ENCODE measurements at places on chromosomes 4 and X.

DNA sequence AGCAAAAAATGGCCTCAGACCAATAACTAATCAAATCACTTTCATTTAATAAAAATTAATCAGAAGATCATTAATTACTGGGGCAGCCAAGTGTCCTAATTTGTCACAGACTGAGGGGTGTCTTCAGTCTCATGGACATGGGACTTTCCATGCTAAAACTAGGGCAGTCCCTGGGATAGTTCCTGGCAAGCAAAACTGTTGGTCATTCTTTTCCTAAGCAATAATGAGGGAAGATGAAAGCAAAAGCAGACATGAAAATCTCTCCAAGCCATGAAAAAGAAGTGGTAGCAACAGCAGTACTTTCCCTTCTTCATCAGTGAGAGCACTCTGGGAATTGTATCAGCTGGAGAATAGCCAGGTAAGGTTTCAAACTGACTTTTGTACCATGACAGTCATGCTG lies 3.7 kb upstream of the ANTXR2 start:
- DNase-seq: no peak

DNA sequence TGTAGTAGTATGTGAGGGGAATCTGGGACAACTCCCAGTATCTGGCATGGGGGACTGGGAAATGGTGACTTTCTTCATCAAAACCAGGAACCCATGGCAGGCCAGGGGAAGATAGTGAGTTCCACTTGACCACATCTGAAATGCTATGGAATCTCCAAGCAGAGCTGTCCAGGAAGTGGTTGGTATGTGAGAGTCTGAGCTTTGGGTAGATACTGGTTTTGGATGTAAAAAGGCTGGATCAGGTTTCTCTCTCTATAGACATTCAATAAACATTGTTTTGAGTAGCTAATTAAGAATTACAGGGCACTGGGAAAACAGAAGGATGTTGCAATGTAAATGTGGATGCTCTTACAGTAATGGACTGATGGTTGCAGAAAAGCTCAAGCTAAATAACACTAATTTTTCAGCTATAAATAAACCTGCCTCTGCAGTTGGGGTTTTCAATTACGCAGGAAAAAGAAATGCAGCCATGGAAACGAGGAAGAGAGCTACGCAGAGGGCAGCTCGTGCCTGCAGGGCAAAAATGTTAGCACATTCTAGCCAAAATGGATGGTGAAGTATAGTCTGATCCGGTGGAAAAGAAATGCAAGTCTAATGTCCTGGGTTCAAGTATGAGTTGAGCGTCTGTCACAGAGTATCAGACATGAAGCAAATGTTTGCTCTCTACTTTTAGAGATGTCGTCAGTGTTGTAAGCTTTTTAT lies 13.4 kb upstream of the CHRNA9 start:
- peak; percentile 88 for DNase-seq

DNA sequence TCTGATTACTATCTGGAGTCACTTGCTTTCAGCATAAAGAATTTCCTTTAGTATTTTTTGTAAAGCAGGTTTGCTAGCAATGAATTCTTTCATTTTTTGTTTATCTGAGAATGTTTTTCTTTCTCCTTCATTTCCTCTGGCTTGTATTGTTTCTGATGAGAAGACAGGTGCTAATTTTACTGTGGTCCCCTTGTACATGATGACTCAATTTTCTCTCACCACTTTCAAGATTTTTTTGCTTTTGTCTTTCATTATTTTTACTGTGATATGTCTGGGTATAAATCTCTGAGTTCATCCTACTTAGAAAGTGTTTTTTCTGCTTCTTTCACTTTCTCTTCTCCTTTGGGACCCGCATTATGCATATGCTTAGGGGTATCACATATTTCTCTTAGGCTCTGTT lies 62.6 kb downstream of the PKD2 start:
- DNase-seq: no peak

DNA sequence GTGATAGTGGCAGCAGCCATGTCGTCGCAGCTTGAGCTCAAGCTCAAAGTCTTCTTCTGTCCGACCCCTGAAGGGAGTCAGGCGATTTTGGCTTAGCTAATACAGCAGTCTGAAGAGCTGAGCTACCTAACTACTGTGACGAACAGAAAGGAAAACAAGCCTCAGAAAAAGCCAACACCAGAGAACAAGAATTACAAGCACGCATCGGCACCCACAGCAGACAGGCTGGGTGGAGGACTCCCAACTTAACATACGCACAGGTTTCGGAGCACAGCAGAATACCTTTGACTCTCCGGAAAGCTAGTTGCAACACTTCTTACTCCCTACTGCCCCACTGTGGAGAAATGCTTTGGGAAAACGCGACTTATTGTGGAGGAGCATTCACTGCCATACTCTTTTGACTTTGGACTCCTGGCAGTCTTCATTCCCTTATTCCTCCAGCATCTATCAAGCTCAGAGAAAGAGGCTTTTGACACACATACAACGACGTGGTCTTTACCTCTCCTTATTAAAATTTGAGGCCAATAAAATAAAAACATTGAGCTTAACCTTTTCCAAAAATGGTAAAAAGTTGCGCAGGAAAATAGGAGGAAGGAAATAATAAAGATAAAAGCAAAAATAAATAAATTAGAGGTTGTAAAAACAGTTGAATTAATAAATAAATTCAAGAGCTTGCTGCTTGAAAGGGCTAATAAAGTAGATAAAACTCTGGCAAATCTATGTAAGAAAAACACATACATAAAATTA lies 41.3 kb upstream of the GPC3 start:
- peak; percentile 42 for DNase-seq

DNA sequence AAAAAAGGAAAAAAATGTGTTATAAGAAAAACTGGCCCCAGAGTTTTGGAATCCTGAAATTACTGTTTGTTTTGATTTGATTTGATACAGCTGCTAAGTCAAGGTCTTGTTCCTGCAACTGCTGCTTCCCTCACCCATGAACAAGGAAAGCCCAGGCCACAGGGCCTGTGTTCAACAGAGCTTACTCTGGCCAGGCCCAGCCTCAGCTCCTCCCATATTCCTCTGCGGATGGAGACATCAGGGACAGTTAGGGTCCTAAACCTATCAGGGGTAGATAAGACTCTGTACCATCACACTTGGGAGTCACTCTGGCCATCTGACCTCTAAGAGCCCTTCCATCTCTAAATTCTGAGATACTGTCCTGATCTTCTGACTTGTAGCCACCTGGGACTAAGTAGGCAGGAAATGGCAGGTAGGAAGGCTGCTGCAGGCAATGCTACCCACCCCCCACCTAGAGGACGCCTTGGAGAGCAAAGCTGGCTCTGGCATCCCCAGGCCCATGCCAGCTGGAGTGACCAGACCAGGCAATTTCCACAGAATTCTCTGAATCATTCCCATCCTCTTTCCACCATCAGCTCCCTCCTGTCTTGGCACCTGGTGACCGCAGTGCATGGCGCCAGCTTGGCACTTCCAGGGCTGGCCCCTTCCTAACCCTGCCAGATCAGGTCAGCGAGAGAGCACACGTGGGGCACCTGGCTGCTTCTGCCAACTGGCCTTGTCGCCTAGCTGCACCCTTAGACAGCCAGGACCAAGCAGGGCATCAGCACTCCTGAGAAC lies 58.0 kb upstream of the TMEM33 start:
- DNase-seq: no peak

GRCh38 chrX:132877954-132878536 lies 80.4 kb downstream of the HS6ST2 start:
- no peak for DNase-seq

DNA sequence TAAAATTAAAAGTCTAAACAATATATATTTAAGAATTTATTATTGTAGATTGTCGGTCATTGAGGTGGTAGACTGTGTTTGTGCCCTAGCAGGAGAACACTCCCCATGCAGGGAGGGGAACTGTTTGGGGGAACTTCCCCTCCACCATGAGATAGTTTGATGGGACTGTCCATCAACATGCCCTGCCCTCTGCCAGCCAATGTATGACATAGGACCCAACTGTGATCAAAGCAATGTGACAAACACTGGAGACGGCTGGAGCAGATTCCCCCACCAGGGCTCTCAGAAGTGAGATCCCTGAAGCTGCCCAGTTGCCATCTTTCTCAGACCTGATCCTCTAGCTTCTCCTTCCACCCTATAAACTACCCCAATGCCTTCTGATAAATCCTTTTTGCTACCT lies 44.9 kb downstream of the SH3KBP1 start:
- no peak for DNase-seq

DNA sequence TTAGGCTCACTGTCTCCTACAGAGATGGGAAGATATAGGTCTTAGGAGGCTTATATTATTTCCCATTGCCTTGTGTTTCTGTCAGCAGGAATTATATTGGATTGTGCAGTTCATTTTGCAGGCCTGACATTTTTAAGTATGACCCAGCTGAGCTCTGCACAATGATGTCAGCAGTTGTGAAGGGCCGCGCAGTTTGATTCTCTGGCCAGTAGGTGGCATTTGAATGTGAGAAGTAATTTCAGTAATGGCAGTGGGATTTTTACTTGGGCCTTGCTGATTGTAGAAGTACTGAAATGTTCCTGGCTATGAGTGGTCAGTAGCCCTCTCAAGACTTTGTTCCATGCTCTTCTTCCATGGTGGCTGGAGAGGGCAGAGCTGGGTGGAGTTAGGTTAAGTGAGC lies 247.2 kb upstream of the MTMR8 start:
- DNase-seq: no peak

DNA sequence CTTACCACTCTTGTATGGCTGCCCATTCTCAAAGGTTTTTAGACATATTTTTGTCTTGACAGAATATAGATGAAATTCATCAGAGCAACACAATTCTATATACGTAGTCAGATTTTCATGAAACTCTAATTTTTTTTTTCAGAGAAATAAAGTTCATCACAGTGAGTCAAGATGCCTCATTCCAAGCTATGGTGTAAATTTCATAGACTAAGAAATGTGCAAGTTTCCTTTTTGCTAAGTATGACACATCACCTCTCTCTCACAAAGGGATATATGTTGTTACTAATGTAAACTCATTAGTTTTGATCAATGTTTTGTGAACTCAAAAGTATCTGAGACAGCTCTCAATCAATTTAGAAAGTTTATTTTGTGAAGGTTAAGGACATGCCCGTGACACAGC lies 60.4 kb upstream of the ATXN3L start:
- DNase-seq: peak; percentile 78

- DNase-seq: no peak
Observed at GRCh38 chrX:41276661-41277506, 57.1 kb upstream of the DDX3X start.

DNA sequence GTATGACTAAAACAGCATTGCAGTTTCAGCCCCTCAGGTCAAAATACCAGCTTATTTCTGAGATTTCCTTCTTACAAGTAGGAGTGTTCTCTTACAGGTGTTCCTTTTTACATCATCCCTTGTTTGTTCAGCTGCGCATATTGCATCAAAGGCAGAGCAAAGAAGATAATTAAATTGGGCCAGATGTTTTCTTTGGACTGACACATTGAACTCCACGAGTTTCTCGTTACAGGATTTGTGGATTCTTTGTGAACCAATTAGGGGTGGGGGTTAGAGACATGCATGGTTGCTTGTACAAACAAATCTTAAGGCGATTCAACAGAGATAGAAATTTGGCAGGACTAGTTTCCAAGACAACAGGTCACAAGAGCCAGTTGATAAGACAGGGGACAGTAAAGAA lies 95.7 kb downstream of the SPANXN4 start:
- DNase-seq: no peak

DNA sequence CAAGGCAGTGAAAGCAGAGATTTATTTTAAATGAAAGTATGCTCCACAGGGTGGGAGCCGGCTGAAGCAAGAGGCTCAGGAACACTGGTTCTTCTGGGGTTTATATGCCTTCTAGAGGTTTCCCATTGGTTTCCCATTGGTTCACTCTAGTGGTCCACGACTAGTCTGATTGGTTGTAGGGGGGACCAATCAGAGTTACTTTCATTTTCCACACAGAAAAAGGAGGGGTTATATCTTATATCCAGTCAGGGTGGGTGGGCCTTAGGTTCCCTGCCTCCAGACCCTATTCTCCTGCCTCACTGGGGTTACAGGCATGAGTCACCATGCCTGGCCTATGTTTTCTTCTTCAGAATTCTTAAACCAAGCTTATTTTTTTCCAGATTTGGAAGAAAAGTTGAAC lies 101.6 kb downstream of the KLHL8 start:
- peak; percentile 84 for DNase-seq

GRCh38 chrX:31302573-31303075 lies 230.8 kb upstream of the FTHL17 start:
- DNase-seq: no peak

GRCh38 chr4:121139533-121140222 lies 24.4 kb downstream of the TNIP3 start:
- DNase-seq: peak; percentile 91

- no peak for DNase-seq
Observed at GRCh38 chrX:103367502-103367901, 8.8 kb upstream of the BEX3 start.

- DNase-seq: no peak
Observed at GRCh38 chrX:50045823-50046222, 123.4 kb downstream of the CLCN5 start.

DNA sequence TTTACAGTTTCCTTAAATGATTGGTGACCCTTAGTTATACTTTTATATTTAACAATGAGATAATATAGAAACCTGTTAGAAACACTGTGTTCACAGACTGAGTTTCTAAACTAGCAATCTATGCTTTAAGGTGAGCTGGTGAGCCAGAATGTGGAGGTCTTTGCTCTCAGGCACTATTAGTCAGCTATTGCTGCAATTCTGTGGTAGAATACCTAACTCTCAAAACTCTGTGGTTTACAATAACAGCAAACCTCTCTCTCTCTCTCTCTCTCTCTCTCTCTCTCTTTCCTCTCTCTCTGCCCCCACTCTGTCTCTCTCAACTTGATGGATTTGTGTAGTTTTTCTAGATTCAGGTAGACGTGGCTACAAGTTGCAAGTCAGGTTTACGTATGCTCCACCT lies 17.6 kb upstream of the LCORL start:
- no peak for DNase-seq

- peak; percentile 62 for DNase-seq
Observed at GRCh38 chrX:112866175-112866574, 25.5 kb upstream of the AMOT start.

GRCh38 chrX:40476958-40477357 lies 103.8 kb upstream of the ATP6AP2 start:
- no peak for DNase-seq

- DNase-seq: peak; percentile 50
Observed at GRCh38 chrX:100081503-100081902, 328.6 kb downstream of the PCDH19 start.

GRCh38 chrX:56782791-56783449 lies 53.9 kb downstream of the NBDY start:
- DNase-seq: no peak

DNA sequence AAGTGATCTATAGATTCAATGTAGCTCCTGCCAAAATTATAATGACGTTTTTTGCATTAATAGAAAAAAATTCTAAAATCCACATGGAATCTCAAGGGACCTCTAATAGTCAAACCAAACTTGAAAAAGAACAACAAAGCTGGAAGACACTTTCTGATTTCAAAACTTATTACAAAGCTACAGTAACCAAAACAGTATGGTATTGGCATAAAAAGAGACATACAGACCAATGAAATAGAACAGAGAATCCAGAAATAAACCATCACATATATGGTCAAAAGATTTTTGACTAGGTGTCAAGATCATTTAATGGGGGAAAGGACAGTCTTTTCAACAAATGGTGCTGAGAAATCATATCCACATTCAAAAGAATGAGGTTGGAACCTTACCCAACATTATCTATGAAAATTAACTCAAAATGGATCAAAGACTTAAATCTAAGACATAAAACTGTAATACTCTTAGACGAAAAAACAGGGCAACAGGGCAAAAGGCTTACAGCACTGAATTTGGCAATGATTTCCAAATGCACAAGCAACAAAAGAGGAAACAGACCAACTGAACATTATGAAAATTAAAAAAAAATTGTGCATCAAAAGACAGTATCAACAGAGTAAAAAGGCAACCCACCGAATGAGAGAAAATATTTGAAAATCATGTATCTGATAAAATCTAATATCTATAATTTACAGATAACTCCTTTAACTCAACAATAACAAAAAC lies 3.9 kb downstream of the FBXO8 start:
- no peak for DNase-seq
